Activated CD4-positive, alpha-beta T cell treated with anti-CD3 and anti-CD28 coated beads, Interleukin-2, amount 10 ng/mL, durations not matched to agents 7 days and 5 days (primary cell): ENCODE measurements at places on chromosomes 7 and 10. TPM values are rescaled to one million over a fixed set of nuclear protein-coding genes. Genes with fewer than 3 reads are reported as not detected.

DRGX gene
- not detected for total RNA-seq

DNA sequence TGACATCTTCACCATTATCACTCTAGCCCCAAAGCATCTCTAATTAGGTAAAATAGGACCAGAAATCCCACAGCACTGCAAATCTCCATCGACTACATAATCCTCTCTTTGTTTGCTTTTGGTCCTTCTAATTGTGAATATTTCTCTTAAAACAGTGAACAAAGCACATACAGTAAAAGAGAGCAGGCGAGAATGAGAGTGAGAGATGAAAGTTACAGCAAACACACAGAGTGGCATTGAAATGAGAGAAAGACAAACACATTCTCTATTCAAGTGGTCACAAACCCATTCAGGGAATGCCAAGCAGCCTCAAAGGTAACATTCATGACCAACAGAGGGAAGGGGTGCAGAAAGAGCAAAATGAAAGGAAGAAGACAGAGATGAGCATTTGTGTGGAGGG is 109.8 kb upstream of the PTN start:
- H3K27me3 ChIP-seq, result no peaks in the 10 kb centered on the region
- no peak overlapping the region for H3K4me3 ChIP-seq
- H3K36me3 ChIP-seq, result no peaks in the 10 kb centered on the region
- no peaks in the 10 kb centered on the region for H3K4me1 ChIP-seq
- no peak for DNase-seq

DNA sequence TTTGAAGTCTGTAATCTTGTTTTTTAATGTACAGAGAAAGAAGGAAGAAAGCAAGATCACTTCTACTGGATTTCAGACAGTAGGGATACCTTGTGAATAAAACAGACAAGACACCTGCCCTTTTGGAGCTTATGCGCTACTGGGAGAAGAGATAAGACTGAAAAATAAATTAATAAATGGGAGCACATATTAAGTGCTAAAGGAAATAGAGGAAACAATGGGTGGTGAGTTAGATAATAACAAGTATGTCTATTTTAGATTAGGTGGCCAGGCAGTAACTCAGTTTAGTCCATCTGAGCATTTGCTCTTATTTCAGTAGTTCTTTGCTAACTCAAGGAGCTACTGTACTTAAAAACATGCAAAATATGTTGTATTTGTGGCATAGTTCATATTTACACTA is 15.9 kb downstream of the MIOS start:
- no peaks in the 10 kb centered on the region for H3K4me1 ChIP-seq
- DNase-seq, result no peak
- no peak overlapping the region for H3K4me3 ChIP-seq
- H3K36me3 ChIP-seq, result peaks cover 16% of the 10 kb centered on the region

- peaks cover 55% of the 10 kb centered on the region for H3K36me3 ChIP-seq
- H3K27ac ChIP-seq, result peak overlapping the region; percentile 63
- DNase-seq, result no peak
- no peaks in the 10 kb centered on the region for H3K27me3 ChIP-seq
Observed at GRCh38 chr7:150731916-150732315, 5.3 kb upstream of the GIMAP5 start.

- no peak for DNase-seq
- H3K27me3 ChIP-seq, result peaks cover 13% of the 10 kb centered on the region
- H3K27ac ChIP-seq, result no peak overlapping the region
Observed at GRCh38 chr10:98675902-98676301, 229.2 kb upstream of the HPS1 start.

- no peak overlapping the region for H3K27ac ChIP-seq
- peaks cover 28% of the 10 kb centered on the region for H3K27me3 ChIP-seq
- DNase-seq, result no peak
- H3K36me3 ChIP-seq, result no peaks in the 10 kb centered on the region
- peaks cover 20% of the 10 kb centered on the region for H3K4me1 ChIP-seq
Observed at GRCh38 chr10:48638158-48638557, 33.3 kb upstream of the ARHGAP22 start.
